Thoracic aorta (tissue), 2 donors: ENCODE measurements at places on chromosomes 6 and 20. TPM values are rescaled to one million over a fixed set of nuclear protein-coding genes. Genes with fewer than 3 reads are reported as not detected.

AVP gene
- not detected for total RNA-seq

DNA sequence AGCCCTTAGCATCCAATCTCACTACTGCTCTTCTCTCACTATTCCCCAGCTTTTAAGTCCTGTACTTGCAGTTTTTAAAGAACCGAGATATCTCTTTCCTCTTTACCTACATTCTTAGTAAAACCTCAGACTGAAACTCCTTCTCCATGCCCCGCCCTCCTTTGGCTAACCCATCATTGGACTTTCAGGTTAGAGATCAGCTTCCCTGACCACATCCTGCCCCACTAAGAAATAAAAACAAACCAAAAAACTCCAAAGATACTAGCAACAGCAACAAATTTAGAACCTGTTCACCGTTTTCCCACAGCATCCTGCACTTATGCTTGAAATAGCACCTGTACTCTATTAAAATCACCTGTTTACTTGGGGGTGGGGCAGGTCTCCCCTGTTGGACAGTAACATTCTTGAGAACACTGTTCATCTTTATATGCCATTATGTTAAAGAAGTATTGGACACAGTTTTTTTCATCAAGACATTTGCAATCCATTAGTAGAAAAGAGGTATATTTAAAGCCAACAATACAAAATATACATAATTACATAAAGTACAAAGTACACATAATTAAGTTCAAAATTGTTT, 16.3 kb upstream of the SMAP1 start:
- no peaks in the 10 kb centered on the region for H3K4me1 ChIP-seq
- H3K27me3 ChIP-seq: no peaks in the 10 kb centered on the region
- H3K4me3 ChIP-seq: no peak overlapping the region
- no peak overlapping the region for H3K27ac ChIP-seq
- no peak for DNase-seq
- no peaks in the 10 kb centered on the region for H3K36me3 ChIP-seq

DNA sequence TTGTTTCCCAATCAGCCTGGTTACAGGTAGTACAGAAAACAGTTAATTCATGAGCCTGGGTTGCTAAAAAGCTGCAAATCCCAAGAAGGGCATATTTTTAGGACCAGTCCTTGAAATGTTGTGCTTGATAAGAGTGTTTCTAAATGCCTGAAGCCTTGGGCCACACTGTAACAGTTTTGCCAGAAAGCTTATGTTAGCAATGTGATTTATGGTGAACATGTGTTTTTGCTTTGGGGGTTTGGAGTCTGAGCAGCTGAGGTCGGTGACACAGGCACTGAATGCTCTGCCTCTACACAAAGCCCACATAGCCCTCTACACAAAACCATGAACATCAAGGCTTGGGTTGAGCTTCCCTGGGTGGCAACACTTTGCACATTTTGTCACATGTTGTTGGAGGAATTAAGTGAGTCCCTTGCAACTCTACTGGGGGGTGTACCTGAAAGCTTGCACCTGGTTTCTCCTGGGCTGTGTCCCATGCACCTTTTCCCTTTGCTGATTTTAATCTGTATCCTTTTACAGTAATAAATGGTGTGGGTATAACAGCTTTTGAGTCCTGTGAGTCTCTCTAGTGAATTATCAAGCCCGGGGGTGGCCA, 22.2 kb downstream of the AHI1 start:
- H3K27ac ChIP-seq: no peak overlapping the region
- DNase-seq: no peak
- peaks cover 12% of the 10 kb centered on the region for H3K36me3 ChIP-seq
- H3K4me3 ChIP-seq: no peak overlapping the region
- no peaks in the 10 kb centered on the region for H3K27me3 ChIP-seq

- H3K36me3 ChIP-seq: no peaks in the 10 kb centered on the region
- no peaks in the 10 kb centered on the region for H3K4me1 ChIP-seq
- H3K27me3 ChIP-seq: no peaks in the 10 kb centered on the region
- H3K27ac ChIP-seq: no peak overlapping the region
- DNase-seq: no peak
Measured at GRCh38 chr20:12573442-12573841, 435.3 kb upstream of the SPTLC3 start.

GRCh38 chr6:19805129-19805481, 32.1 kb upstream of the ID4 start:
- peaks cover 5% of the 10 kb centered on the region for H3K4me1 ChIP-seq
- peak overlapping the region; percentile 84 for H3K4me3 ChIP-seq
- peak overlapping the region; percentile 95 for H3K27ac ChIP-seq
- DNase-seq: no peak
- H3K27me3 ChIP-seq: no peaks in the 10 kb centered on the region
